ENCODE measurements at places on chromosomes 12 and 14.

GRCh38 chr12:96434107-96434506 is 33.9 kb upstream of the CDK17 start:
- no peak for DNase-seq

DNA sequence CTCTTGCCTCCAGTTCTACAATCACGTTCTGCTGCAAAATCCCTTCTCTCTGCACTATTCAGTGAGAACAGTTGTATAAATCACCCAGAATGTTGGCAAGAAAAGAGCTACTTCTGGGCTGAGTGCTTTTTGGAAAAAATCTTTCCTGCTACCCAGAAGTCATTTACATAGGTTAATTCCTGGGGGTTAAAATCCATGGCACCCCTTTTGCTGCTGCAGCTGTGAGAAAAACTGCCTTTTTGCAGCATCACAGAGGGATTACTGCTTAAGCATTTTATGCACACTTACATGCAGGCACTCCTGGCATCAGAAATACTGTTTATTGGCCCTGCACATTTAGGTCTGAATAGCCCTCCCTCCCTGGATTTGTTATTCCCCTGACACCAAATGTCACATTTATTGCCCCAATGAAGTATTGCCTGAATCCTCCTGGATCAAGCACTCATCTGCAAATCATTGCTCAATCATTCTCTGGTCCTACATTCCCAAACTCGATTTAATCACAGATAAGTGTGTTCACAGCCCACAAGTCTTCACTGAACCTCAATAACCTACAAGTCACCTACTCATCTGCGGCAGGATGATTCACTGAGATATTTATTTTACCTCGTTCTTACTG is 43.1 kb upstream of the CCDC196 start:
- DNase-seq, result no peak

- no peak for DNase-seq
These were observed 7.1 kb downstream of the ASB2 start for GRCh38 chr14:93969082-93969828.

DNA sequence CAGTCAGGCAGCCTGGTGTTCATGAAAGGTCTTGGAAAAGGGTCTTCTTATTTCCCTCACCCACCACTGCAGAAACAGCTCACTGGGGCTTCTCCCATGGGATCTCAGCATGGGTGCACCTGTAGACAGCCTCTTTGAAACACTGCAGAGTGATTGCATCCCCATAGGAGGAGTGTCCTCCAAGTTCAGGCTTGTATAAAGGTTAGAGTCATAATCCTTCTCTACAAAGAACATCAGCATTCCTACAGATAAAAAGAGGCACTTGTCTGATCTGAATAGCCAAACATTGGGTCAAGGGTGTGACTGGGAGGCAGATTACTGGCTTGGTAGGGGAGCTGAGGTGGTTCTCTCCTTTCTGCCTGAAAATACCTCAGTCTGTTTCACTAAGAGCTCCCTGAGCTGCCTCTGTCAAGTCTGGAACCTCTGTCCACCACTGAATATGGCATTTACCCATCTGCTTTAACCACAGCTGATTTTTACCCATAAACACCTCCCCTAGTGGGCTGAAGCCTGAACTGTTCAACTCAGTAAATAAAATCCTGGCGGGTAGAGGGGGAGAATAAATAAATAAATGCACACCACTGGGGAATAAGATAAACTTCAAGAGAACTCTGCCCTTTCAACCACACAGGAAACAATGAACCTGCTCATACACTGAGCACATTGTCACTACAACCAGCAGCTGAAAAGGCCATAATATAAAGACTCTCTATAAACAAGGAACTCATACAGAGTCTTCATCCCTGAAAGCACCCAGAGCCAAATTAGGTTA is 120.7 kb upstream of the SCAF11 start:
- DNase-seq, result no peak

DNA sequence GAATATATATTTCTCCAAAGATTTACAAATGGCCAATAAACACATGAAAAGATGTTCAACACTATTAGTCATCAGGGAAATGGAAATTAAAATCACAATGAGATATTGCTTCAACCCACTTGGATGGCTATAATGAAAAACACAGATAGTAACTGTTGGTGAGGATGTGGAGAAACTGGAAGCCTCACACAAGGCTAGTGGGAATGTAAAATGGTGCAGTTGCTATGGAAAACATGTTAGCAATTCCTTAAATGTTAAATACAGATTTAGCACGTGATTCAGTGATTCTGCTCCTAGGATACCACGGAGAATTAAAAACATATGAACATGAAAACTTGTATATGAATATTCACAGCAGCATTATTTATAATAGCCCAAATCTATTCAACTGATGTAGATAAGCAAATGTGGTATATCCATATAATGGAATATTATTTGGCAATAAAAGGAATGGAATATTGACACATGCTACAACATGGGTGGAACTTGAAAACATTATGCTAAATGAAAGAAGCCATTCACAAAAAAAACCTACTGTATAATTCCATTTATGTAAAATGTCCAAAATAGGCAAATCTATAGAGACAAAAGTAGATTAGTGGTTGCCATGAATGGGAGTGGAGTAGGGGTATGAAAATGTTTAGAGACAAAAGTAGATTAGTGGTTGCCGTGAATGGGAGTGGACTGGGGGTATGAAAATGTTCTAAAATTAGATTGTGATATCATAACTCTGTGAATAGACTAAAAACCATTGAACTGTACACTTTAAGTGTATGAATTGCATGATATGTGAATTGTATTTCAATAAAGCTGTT is 227.1 kb upstream of the DDHD1 start:
- no peak for DNase-seq

- no peak for DNase-seq
These were observed 28.4 kb upstream of the PTPRR start for GRCh38 chr12:70948976-70949336.

DNA sequence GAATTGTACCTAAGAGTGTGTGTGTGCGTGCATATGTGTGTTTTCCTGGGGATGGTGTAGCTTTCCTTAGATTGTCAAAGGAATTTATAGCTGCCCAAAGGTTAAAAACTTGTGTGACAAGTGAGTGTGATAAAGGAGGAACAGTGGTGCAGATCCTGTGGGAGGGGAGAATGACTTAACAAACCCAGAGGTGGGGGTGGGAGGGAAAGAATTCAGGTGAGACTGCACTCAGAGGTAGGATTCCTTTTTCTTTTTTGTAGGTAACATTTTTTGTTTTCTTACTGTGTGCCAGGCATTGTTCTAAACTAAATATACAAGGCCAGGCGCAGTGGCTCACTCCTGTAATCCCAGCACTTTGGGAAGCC is 45.3 kb upstream of the SINHCAF start:
- no peak for DNase-seq

GRCh38 chr14:25150934-25151790 is 101.2 kb upstream of the STXBP6 start:
- no peak for DNase-seq

DNA sequence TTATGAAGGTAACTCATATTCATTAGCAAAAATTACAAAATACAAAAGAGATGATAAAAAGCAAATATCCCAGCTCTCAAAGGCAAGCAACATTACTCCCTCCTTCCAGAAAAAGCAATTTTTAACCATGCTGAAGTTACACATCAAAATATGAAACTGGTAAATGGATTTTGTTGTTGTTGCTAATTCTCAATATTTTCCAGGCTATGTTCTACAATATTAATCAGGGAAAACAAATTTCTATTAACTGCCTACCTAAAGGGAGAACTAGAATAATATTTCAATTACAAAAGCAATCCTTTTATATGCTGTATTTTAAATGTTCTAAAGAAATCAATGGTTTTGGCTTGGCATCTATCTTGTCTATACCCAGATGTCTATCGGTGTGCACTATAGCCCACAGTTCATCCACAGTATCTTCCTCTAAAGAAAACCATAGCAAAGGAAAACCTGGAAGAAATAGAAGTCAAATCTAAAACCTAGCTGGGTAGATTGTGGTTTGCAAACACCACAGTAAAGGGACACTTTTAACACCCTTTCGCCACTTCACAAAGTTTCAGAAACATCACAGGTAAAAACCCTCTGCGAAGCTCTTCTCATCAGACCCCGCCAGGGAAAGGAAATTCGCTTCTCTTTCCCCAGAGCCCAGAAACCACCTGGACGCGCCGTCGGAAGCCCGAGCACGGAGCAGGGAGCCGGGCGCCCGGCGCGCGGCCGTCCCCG is 32.0 kb downstream of the TC2N start:
- no peak for DNase-seq

DNA sequence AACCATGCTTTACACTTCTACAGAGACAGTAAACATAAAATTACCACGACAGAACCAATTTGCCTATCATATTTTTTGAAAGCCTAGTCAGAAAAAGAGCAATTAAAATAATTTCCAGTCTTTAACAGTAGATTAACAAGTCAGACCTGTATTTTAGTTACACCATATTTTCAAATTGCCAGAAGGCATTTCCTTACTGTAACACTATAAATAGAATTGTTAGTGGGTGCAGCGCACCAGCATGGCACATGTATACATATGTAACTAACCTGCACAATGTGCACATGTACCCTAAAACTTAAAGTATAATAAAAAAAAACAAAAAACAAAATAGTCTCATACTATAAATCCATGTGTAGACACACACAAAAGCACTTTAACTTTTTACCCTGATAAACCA is 16.0 kb downstream of the SOS2 start:
- no peak for DNase-seq

DNA sequence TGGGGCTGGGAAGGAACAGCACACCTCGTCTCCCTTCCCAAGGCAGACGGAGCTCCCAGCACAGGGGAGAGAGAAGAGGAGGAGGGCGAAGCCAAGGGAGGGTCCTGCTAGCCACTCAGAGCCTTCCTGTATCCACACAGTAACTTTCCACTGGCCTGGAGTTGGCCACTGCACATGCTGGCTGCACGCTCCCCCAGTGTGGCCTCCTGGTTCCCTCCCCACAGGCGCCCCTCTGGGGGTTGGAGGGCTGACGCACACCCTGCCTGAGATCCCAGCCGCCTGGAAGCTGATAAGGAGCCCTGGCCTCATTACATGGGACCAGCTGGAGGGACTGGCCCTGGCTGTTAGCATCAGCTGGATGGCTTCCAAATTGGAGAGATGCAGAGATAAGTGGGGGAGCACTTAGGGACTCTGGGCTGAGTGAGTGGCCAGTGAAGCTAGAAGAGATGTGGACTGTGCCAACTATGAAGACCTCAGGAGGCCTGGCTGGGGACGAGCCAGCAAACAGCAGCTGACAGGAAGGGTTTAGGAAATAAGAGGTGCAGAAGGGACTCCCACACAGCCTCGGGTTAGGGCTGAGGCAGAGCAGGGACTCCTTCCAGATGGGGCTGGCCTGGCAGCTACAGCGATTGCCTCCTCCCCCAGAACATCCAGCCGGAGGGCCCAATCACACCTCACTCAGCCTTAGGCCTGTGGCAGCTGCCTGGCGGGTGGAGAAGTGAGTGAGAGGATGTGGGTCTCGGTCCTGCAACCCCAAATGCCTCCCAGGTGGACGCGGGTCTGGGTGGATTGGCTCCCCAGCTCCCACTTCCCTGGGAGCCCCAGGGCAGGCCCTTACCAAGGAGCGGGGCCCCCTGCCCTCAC is 26.3 kb upstream of the BCDIN3D start:
- no peak for DNase-seq

DNA sequence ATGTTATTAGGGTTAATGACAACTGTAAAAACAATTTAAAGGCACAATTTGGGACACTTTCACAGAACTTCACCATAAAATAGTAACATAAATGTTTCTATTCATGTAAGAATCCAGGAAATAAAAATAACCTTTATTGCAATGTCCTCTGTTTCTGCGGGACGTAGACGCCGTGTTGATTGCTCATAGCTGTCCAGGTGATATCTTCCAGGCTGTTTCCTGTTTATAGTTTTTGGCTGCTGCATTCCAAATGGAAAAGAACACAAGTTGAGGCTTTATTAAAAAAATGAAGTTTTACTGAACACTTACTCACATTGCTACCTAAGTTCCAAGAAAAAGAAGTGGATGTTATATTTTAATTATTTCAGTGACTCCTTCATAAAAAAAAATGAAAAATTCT is 58.6 kb downstream of the ABCC9 start:
- no peak for DNase-seq

DNA sequence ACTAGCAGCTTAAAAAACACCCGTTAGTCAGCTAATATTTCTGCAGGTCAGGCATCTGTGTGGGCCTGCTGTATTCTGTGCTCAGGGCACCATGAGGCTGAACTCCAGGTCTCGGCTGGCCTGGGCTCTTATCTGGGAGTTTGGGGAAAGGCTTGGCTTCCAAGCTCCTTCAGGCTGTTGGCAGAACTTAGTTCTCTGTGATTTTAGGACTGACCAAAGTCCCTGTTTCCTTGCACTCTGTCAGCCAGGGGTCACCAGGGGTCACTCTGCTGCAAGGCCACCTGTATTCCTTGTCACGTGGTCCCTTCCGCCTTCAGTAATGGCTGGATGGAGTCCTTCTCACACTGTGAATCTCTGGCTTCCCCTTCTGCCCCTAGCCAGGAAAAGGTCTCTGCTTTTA is 586.4 kb downstream of the AACS start:
- DNase-seq, result no peak

DNA sequence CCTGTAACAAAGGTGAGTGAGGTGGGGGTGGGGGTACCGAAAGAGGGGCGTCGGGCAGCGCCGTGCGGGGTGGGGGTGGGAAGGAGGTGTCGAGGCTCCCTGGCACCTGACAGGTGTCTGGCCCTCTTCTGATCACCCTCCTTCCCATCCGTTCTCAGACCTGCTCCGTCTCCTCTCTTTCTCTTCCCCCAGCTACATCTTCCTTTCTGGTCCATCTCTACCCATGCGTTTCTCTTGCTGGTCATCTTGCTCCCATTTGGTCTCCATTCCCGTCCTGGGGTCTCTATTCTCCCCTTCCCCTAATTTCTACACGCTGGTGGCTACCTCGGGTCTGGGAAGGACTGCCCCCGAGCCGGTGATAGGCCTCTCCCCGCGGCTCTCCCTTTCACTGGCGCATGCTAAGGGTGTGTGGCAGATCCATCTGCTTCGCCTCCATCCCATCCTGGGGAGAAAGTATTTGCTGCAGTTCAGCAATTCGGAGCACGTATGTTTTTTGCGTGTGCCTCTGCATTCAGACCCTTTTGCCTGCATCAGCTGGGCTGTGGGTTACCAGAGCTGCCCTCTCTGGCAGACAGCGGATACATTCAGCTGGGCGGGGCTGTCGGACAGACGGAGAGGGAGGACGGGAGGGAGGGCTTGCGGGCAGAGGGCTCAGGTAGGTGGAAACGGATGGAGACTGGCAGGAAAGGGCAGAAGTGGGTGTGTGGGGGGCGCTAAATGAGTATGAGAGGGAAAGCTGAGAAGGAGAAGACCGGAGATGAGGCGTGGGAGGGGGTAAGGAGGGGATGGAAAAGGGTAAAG is 730 bp downstream of the CLSTN3 start:
- no peak for DNase-seq

GRCh38 chr14:95121911-95122620 is 35.3 kb downstream of the DICER1 start:
- DNase-seq, result no peak

- DNase-seq, result no peak
These were observed 7.8 kb upstream of the DYNLL1 start for GRCh38 chr12:120488057-120488640.

DNA sequence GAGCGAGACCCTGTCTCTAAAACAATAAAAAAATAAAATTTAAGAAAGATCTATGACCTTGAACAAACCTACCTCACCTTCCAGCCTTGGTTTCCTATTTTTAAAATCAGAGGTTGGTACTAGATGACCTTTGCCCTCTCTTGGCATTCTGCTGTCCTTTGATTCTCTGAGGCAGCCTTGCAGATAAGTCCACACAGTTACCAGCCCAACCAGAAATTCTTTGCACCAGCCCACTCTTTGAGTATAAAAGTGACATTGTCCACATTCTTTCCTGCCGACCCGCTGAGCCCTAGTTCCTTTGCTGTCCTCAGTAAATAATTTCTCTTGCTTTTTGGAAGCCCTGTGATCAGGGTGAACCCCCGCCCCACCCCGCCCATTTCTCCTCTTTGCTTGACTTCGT is 150.4 kb downstream of the PHETA1 start:
- DNase-seq, result no peak
